ENCODE measurements at places on chromosomes 6 and 20. TPM values are rescaled to one million over a fixed set of nuclear protein-coding genes. Genes with fewer than 3 reads are reported as not detected.

Gene PDYN
- 0.06 TPM for total RNA-seq

Gene MOCS3
- total RNA-seq = 5.7 TPM

Gene KIF6
- total RNA-seq = 0.10 TPM

Gene SLC26A8
- not detected for total RNA-seq

Gene NKX2-4
- not detected for total RNA-seq

Gene SNX9
- 28.9 TPM for total RNA-seq

Gene DYNLT2
- 0.65 TPM for total RNA-seq

Gene HDAC2
- 86.7 TPM for total RNA-seq

Gene CTAGE9
- not detected for total RNA-seq

Gene ARFGEF3
- total RNA-seq = 0.59 TPM

Gene CD24
- 180 TPM for total RNA-seq

Gene TTK
- total RNA-seq = 22.0 TPM

Gene FBXO9
- total RNA-seq = 42.1 TPM

Gene TSBP1
- total RNA-seq = not detected

Gene SEMG1
- not detected for total RNA-seq

Gene DLL1
- 0.23 TPM for total RNA-seq

Gene DPPA5
- total RNA-seq = not detected

Gene TMEM200A
- total RNA-seq = 0.08 TPM

Gene TFAP2A
- total RNA-seq = 16.4 TPM

Gene OR2J3
- total RNA-seq = not detected

Gene SUN5
- total RNA-seq = not detected

Gene CLVS2
- not detected for total RNA-seq

Gene LGSN
- total RNA-seq = 3.8 TPM

Gene NRSN1
- total RNA-seq = not detected

Gene ANGPT4
- 0.03 TPM for total RNA-seq

Gene RIPPLY2
- 0.84 TPM for total RNA-seq

Gene TMEM217
- 0.80 TPM for total RNA-seq

Gene KCNQ5
- total RNA-seq = 1.7 TPM

Gene SLC35D3
- 0.07 TPM for total RNA-seq

Gene OR12D3
- total RNA-seq = not detected

Gene KIF13A
- total RNA-seq = 20.1 TPM

Gene SYCP2
- total RNA-seq = 0.30 TPM

Gene PRR3
- total RNA-seq = 16.0 TPM

Gene GRM4
- total RNA-seq = 0.05 TPM

Gene ADAM33
- 0.06 TPM for total RNA-seq

Gene BCAS1
- total RNA-seq = 1.1 TPM

Gene HECA
- 2.0 TPM for total RNA-seq

Gene PTK6
- 2.7 TPM for total RNA-seq

Gene ENPP3
- not detected for total RNA-seq

Gene ACTL10
- total RNA-seq = not detected

Gene HSPA12B
- 0.29 TPM for total RNA-seq

Gene MCHR2
- total RNA-seq = not detected

Gene LPA
- total RNA-seq = not detected

Gene LIN28B
- total RNA-seq = 1.8 TPM

Gene COL21A1
- 0.72 TPM for total RNA-seq
